Stimulated activated CD4-positive, alpha-beta T cell treated with anti-CD3 and anti-CD28 coated beads, Interleukin-2, amount 100 ng/mL, for 24 hours (primary cell): ENCODE measurements at places on chromosomes 7 and 10.

GRCh38 chr7:80309971-80310549, 175.4 kb downstream of the GNAI1 start:
- DNase-seq, result no peak

GRCh38 chr10:117924820-117925219, 121.9 kb downstream of the RAB11FIP2 start:
- DNase-seq, result no peak

- DNase-seq, result peak; percentile 70
Measured at GRCh38 chr10:16828114-16828568, 10.9 kb upstream of the RSU1 start.

DNA sequence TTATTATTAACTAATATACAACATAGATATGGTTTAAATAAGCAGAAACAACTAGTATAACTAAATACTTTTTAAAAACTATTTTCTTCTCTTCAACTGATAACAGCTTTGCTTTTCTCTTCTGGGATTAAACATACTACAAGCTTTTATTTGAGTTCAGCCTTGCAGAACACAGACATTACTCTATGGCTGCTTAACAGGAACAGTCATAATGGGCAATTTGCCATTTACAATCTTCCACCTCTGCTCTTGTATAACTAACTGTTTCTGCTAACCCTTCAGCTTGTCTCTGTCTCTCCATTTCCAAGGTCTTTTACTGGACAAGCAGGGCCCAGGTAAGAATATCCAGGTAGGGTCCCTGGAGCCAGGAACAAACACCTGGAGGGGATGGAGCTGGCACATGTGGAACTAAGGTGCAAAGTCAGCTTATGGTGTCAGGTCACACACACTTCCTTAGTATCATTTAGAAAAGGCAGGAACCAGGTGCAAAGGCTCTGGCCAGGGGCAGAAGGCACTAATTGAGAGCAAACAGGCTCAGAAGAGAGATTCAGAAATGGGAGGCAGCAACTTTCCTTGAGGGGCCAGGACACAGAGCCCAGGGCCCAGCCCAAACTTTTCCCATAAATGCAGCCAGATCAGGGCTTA, 93.1 kb downstream of the STRA8 start:
- no peak for DNase-seq

GRCh38 chr7:155645662-155646061, 1.2 kb downstream of the RBM33 start:
- no peak for DNase-seq

- no peak for DNase-seq
Measured at GRCh38 chr7:157970744-157971143, 616.9 kb downstream of the PTPRN2 start.

DNA sequence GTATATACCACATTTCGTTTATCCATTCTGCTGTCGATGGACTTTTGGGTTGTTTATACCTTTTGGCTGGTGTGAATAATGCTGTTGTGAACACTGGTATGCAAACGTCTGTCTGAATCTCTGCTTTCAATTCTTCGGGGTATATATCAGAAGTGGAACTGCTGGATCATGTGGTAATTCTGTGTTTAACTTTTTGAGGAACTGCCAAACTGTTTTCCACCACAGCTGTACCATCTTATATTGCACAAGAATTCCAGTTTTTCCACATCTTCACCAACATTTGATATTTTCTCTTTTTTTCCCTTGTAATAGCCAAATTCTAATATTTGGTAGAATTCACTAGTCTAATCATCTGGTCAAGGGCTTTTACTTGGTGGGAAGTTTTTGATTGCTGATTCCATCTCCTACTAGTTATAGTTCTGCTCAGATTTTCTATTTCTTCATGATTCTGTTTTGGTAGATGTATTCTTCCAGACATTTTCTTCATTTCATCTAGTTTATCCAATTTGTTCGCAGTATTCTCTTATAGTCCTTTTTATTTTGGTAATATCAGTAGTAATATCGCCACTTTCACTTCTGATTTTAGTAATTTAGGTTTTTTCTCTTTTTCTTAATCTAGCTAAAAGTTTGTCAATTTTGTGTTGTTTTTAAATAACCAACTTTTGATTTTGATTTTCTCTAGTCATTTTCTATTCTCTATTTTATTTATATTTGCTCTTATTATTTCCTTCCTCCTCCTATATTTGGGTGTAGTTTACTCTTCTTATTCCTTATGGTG, 271.2 kb downstream of the ZEB1 start:
- no peak for DNase-seq

- DNase-seq, result no peak
Measured at GRCh38 chr7:621572-622285, 102.1 kb upstream of the PDGFA start.

GRCh38 chr7:70457883-70458680, 673.9 kb upstream of the GALNT17 start:
- DNase-seq, result no peak

GRCh38 chr7:29078311-29079260, 67.8 kb downstream of the CPVL start:
- DNase-seq, result no peak

DNA sequence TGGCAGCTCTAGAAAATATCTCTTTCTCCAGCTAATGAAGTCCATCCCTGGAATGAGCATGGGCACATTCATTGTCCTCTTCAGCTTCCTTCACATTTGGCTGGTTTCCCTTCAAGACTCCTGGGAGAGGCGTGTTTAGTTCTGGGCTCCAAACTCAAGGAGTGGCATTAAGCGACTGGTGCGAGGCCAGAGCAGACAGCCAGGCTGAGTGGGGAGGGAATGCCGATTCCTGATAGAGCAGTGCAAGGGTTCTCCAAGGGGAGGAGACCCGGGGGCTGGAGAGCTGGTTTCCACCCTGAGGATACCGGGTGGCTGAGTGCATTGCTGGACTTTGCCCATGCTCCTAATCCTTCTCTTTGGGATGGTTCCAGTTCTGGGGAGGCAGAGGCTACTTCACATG, 372.1 kb downstream of the RPS24 start:
- no peak for DNase-seq

GRCh38 chr10:52226197-52226847, 87.8 kb upstream of the DKK1 start:
- no peak for DNase-seq

- no peak for DNase-seq
Measured at GRCh38 chr7:144713850-144714249, 122.0 kb downstream of the TPK1 start.

- no peak for DNase-seq
Measured at GRCh38 chr10:26432938-26433337, 5.2 kb upstream of the APBB1IP start.

DNA sequence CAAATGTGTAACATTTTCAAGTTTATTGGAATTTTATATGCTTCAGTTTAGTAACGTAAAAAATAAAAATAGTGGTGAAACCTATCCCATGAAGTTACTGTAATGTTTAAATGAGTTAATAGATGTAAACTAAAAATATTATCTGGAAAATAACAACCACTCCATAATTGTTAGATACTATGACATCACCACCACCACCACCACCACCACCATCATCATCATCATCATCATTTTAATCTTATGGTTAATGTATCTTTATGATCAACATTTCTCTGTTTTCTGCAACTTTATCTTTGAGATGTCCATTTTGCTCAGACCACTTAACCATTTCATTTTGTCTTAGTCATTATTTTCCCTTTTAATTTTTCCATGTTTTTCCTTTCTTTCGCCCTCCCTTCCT, 23.4 kb upstream of the CACNA2D1 start:
- no peak for DNase-seq

DNA sequence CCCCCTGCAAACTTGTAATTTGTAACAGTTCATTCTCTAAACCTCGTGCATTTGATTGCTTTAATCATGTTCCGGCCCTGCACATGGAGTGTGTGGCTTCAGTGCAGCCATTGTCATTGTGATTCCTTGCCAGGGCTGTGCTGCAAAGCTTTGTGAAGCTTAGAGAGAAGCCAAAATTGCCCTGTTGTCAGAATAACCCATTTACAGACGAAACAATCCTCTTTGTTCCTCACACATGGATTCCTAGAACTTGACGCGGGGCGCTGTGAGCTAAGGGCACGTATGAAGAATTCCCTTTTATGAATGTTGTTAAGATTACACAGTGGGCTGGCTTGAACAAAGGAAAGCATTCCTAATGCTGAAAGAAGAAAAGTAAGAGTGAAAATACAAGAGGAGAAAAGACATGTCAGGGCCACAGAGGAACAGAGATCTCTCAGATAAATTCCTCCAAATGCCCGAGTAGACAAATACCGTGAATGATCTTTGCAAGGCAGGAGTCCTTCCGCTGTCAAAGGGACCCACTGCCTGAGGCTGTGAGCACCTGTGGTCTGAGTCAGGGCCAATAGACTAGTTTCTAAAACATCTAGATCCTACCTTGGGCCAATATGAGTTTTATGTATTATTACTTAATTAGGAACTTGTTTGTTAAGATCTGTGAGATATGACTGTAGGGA, 205.4 kb upstream of the C7orf33 start:
- DNase-seq, result no peak

DNA sequence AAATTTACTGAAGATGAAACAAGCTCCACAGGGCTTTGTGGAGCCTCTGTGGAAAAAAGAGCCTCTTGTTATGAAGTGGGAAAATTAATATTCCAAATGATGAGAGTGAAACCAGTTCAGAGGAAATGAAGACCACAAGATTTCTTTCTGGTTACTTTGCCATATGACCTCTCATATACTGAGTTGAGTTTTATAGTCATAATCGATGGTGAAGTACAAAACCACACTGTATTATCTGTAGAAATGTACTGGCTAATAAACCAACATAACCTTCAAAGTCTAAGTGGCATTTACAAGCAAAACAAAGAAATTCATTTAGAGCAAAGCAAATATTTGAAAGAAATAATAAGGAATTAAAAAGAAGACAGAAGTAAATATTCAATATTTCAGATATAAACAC, 662.6 kb upstream of the ZWINT start:
- no peak for DNase-seq

DNA sequence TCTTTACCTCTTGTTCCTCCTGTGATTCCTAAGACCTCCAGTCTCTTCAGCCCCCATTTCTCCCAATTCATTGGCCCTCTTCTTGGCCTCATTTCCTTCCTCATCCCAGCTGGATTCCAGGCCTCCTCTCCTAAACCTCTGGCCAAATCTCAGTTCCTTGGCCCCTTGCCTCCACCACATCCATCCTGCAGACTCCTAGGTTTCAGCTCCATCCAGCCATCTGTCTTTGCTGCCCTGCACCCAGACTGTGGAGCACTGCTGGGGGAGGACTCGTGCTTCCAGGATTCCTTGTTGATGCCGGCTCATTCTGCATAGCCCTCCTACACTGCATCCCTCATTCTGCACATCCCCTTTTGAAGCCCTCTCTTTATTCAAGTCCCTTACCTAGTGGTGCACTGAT, 6.7 kb downstream of the PLAC9 start:
- DNase-seq, result no peak

DNA sequence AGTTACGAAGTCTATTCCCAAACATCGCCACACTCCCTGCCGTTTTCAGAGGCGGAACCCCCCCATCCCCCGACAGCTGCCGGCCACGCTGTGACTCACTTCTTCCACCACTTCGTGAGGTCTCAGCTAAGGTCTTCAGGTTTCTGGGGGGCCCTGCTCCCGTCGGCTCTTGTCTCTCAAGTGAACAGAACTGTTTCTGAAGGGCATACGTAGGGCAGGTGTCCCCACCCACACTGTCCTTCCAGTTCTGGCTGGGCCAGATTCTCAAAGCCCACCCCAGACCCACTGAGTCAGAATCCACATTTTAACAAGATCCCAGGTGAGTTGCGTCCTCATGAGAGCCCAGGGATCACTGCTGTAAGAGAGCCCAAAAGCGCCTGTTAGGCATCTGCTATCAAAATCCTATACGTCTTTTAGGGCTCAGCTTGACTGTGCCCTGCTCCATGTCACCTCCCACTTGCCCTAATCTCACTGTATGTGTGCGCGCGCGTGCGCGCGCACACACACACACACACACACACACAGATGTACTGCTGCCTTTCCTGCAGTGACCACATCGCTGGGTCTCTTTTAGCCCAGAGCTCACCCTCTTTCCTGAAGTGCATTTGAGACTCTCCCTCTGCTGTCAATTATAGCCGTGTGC, 78.8 kb downstream of the PROSER2 start:
- no peak for DNase-seq

DNA sequence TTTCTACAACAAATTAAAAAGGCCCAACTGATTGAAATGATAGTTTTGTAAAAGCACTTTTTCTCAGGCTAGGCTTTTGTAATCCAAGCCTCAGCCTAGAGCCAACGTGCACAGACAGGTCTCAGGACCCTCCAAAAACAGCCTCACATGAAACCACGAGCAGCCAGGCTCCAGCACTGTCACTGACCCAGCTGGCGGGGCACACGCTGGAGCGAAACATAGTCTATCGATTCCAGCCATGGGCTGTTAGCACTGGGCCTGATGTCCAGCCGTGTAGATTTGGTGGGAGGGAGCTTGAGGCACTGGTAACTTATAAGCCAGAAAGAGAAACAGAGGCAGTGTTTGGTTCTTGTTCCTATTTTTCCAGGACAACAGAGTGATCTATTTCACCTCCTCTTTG, 104.5 kb downstream of the EBF3 start:
- no peak for DNase-seq

GRCh38 chr10:3955955-3956617, 171.1 kb upstream of the KLF6 start:
- DNase-seq, result no peak

- no peak for DNase-seq
Measured at GRCh38 chr7:64951250-64951848, 39.5 kb downstream of the ZNF117 start.

DNA sequence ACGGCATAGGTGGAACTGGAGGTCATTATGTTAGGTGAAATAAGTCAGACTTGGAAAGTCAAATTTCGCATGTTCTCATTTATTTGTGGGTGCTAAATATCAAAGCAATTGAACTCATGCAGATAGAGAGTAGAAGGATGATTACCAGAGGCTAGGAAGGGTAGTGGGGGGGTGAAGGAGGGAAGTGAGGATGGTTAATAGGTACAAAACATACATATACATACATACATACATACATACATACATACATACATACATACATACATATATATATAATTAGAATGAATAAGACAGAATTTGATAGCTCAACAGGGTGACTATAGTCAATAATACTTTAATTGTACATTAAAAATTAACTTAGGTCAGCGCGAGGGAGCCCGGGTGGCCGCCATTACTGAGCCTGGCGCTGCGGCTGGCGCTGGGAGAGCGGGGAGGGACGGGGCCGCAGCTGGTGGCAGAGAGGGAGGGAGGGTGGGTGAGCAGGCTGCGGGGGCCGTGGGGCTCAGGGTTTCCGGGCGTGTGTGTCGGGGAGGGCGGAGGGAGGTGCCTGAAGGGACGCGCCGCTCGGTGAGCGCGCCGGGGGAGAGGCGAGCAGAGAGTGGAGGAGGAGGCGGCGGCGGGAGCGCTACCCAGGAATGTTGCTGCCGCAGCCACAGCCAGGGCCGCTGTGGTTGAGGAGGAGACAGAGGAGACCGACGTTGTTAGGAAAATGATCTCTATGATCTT, 85.8 kb upstream of the EGFR start:
- no peak for DNase-seq

GRCh38 chr7:14836571-14837189, 65.9 kb downstream of the DGKB start:
- no peak for DNase-seq

DNA sequence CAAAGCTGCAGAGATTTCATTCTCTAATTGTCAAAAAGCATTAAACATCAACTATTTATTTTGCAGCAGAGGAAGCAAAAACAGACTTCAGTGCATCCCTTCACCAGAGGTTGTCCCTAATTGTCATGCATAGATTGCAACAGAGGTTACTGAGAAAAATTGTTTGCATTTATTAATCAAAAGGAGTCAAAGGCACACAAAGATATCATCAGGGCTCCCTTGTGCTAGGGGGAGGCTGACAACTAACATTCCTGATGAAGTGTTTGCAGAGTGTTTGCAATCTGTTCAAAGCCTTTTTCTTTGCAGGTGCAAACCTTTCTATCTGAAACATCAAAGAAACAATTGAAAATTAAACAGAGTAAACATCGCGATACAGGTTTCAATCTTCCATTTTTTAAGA, 227.5 kb downstream of the TEX36 start:
- no peak for DNase-seq
